Epithelial cell of umbilical artery (primary cell): ENCODE measurements at places on chromosomes 3 and 15. TPM values are rescaled to one million over a fixed set of nuclear protein-coding genes. Genes with fewer than 3 reads are reported as not detected.

Gene SCN5A
- 4.9 and 5.2 TPM in 2 replicates for total RNA-seq

Gene LARP6
- total RNA-seq = 14.4 and 16.9 TPM in 2 replicates

Gene TLR9
- not detected in 2 replicates for total RNA-seq

Gene FOXL2NB
- 0.30 TPM in 1 of 2 replicates, not detected in the other for total RNA-seq

Gene TNNC1
- not detected in 2 replicates for total RNA-seq

Gene HYPK
- 2.9 and 23.7 TPM in 2 replicates for total RNA-seq

Gene EXD1
- not detected in 2 replicates for total RNA-seq

Gene ZNF774
- 0.97 and 3.8 TPM in 2 replicates for total RNA-seq

Gene TARS3
- total RNA-seq = 7.8 and 8.2 TPM in 2 replicates

Gene FBXO45
- 15.6 and 26.9 TPM in 2 replicates for total RNA-seq

Gene ADAMTSL3
- total RNA-seq = not detected in 2 replicates

Gene ARNT2
- total RNA-seq = 0.15 TPM in 1 of 2 replicates, not detected in the other

Gene PRR20G
- not detected in 2 replicates for total RNA-seq

Gene CEP19
- 1.9 and 4.3 TPM in 2 replicates for total RNA-seq

Gene PIF1
- total RNA-seq = 7.5 and 12.6 TPM in 2 replicates

Gene MYZAP
- 5.5 and 22.6 TPM in 2 replicates for total RNA-seq

Gene ANKRD63
- not detected in 2 replicates for total RNA-seq
